Activated CD4-positive, CD25-positive, alpha-beta regulatory T cell treated with anti-CD3 and anti-CD28 coated beads, Interleukin-2, amount 50 U/mL, for 16 hours (primary cell): ENCODE measurements at places on chromosomes 11 and 22.

- no peak for DNase-seq
These were observed 10.9 kb upstream of the TNNT3 start for GRCh38 chr11:1908618-1909017.

DNA sequence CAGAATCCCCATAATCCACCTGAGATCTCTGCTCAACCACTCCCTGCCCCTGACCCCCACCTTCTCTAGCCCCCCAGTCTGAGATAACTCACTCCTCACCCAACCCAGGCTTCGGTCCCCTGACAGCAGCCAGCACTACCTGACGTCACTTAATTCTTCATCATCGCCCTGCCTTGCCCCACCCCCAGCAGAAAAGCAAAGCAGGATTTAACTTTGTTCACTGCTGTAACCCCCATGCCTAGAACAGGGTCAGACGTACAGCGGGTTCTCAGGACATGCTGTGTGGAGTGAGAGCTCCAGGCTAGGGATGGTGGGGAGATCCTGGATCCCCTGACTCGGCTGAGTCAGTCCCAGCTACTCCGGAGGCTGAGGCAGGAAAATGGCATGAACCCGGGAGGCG, 45.8 kb downstream of the ELFN2 start:
- DNase-seq, result no peak

DNA sequence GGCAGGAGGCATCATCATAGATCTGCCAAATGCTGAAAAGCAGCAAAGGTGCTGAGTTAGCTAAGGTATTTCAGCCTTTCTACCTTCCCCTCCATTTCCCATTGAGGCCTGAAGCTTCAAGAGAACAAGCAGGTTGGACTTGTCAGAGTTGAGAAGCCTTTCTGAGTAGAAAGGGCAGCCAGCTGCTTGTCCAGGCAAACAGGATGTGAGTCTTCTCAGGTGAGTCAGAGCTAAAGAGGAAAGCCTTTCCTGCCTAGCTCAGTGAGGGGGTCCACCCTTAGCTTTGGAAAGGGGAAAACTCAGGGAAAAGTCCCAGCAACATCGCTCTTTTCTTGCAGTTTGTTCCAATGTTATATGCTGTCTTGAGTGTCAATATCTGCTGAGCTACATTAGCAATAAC, 13.2 kb upstream of the MPZL2 start:
- DNase-seq, result no peak

DNA sequence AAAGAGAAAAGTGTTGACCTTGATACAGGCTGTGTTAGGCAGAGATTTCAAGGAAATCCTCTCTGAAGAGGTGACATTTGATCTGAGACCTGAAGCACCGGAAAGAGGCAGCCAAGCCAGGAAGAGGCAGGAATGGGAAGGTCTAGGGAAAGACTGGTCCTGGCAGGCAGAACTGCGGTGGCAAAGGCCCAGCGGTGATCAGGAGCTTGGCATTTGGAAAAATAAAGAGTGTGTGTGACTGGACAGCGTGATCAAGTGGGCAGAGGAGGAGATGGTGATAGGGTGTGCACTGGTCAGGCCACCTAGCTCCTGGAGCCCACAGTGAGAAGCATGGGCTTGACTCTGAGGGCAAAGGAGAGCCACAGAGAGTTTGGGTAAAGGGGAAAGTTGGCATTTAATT, 27.2 kb upstream of the GAB4 start:
- DNase-seq, result no peak

DNA sequence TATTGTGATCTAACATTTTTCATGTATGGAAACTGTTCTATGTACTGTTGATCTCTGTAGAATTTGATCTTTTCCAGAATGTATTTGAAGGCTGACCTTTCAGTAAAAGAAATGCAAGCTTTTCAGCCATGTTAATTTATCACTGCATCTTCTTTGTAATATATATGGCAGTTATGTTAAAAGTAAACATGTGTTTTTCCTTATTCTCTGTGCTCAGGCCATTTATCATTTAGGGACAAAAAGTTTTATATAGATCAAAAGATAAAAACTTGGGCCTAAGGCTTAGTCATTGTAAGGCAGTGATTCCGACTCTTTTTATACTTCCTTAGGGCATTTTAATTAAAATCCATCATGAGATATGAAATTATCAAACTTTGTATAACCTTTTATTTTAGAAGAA, 48.7 kb downstream of the KDM2A start:
- no peak for DNase-seq

DNA sequence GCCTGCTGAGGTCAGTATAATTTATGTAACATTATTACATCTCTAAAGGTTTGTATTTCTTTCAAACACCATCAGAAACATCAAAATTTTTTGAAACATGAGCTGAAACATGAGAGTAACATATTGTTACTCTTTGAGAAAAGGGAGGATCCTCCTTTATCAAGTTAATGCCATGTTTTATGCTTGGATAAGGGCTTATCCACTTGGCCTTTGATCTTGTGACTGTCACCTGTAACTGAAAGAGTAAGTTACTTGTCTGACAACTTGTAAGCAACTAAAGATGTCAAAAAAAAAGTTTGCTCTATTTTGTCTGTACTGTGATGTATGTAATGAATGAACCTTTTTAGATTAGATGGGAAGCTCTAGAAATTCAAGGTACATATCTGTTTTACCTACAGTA, 59.6 kb downstream of the FAR1 start:
- no peak for DNase-seq

- no peak for DNase-seq
These were observed 28.6 kb downstream of the VPS37C start for GRCh38 chr11:61132646-61133045.

DNA sequence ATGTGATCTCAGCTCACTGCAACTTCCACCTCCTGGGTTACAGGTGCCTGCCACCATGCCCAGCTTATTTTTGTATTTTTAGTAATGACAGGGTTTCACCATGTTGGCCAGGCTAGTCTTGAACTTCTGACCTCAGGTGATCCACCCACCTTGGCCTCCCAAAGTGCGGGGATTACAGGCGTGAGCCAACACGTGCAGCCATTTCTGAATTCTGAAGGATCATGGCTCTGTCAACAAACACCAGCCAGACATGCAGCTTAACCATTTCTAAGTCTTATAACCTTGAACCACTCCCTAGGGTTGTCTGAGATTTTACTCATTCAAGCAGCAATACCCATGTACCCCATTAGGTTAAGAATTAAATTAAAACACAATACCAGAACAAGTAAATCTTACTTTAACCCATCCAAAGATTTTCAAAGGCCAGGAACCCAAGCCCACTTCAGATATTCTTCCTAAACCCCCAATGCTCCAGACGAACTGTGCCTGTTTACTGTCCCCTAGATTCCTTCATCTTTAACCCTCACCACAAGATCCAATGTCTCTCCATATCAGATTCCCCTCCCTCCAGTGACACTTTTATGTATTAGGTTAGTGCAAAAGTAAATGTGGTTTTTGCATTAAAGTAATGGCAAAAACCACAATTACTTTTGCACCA, 4.0 kb downstream of the RPS13 start:
- DNase-seq, result no peak

- no peak for DNase-seq
These were observed 2.1 kb upstream of the PTPRCAP start for GRCh38 chr11:67439321-67440228.

GRCh38 chr22:45579806-45580725, 77.4 kb downstream of the FBLN1 start:
- DNase-seq, result no peak

GRCh38 chr22:31866918-31867317, 77.4 kb upstream of the YWHAH start:
- no peak for DNase-seq

GRCh38 chr11:16603245-16603644, 135.2 kb upstream of the C11orf58 start:
- DNase-seq, result no peak

DNA sequence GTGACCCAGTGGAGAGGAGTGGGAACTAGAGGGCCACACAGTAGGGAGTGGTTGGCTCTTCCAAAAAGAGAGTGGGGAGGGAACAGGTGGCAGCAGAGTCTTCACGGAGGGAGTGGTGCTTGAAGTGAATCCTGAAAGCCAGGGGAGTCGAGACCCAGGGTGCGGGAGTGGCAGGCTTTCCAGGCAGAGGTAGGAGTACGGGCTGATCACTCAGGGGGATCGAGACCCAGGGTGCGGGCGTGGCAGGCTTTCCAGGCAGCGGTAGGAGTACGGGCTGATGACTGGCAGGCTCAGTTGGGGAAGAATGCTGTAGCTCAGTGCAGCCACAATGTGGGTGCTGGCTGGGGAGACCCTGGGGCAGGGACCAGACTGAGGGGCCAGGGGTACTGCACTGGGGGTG, 148.2 kb downstream of the TBC1D22A start:
- no peak for DNase-seq

- no peak for DNase-seq
These were observed 400.0 kb downstream of the LARGE1 start for GRCh38 chr22:33519974-33520903.

DNA sequence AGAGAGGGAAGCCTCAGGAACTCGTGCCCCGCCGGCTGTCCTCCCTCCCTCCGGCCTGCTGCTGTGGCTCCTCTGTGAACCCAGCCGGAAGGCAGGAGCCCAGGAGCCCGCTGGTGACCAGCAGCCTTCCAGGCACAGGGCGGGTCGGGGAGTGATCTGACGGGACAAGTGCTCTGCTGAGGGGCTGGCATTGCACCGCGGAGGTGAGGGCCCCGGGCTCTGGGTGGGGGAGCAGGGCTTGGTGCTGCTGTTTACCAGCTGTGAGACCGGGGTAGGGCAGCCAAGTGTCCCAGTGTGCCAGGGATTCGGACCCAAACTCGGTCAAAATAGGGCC, 53.3 kb downstream of the FLRT1 start:
- no peak for DNase-seq

DNA sequence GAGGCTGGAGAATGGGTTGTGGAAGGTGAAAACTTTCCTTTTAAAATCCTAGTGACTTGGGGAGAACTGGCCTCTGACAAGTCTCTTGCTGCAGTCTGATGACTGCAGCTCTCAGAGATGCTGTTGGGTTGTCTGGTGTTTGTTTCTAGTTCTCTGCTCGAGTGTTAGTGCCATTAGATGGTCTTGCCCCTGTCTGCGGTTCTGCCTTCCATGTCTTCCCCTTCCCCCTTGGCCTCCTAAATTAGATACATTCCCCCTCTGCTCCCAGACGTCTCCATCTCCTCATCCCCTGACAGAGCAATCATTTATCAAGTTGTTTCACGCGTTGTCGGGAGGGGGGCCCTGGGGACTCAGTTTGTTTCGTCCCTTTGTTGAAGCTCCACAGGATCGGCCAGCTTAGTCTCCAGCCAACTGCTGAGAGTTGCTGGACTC, 67.7 kb downstream of the CECR2 start:
- DNase-seq, result no peak

GRCh38 chr22:46055181-46055875, 78.4 kb upstream of the WNT7B start:
- DNase-seq, result no peak

GRCh38 chr11:68904248-68904847, 657 bp downstream of the IGHMBP2 start:
- no peak for DNase-seq

- no peak for DNase-seq
These were observed 1.1 kb downstream of the TBCEL start for GRCh38 chr11:121024989-121025388.

GRCh38 chr11:62295504-62295903, 3.4 kb downstream of the SCGB1D4 start:
- no peak for DNase-seq

- no peak for DNase-seq
These were observed 72.4 kb downstream of the KIAA1671 start for GRCh38 chr22:25024895-25025294.

GRCh38 chr11:120622189-120622875, 110.8 kb downstream of the GRIK4 start:
- DNase-seq, result no peak

GRCh38 chr22:42179616-42180015, 49.0 kb upstream of the CYP2D6 start:
- no peak for DNase-seq

- DNase-seq, result no peak
These were observed at the start of gene NLRP6 for GRCh38 chr11:278001-278951. Gene NLRP6, plus strand, starts transcription at chr11:278407. Its CDS starts 163 bp downstream, at chr11:278570.

DNA sequence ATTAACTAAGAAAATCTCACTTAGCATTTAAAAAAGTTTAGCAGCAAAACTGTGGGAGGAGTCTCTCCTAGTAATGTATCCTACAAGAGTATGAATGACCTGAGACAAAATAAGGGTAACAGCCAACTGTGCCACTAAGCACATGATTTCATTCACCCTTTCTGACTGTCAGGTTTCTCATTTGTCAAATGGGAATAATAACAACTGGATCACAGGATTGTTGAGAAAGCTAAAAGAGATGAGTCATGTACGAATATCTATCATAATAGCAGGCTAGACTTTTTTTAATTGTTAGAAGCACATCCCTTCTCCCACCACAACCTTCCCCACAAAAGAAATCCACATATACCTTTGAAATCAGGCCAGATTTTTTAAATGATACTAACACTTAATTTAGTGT, 39.5 kb downstream of the MTMR2 start:
- no peak for DNase-seq

DNA sequence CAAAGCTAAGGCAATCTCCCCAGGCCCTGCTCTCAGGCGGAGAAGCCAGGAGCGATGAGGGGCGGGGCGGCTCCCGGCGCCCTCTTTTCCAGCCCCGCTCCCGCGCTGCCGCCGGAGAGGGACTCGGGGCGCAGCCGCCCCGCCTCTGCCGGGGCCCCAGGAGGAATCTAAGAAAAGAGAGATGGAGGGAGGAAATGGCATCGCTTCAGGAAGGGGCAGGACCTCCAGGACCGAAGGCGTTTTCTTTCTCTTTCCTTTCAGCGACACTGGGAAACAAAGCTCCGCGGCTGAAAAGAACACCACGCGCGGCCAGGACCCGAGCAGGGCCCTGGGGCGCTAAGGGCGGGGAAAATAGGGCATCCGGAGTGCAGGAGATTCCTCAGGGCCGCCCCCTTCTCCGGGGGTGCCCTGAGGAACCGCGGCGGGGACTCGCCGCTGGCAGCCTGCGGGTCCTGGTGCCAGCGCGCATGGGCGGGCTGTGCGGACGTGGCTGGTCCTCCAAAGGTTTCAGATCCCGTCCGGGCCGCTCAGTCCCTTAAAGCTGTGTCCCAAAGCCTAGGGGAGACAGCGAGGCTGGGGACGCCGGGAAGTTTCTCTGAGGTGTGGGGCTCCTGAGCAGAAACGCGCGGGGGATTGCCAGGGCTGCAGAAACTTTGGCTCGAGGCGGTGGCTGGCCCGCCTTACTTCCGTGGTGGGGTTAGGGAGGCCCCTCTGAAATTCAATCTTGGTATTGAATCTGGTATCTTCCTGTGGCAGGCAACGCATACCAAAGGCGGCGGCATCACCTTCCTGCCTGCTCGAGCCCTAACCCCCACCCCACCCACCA, 2.8 kb upstream of the BSX start:
- DNase-seq, result no peak

- no peak for DNase-seq
These were observed 23.4 kb upstream of the CLNS1A start for GRCh38 chr11:77660947-77661346.

GRCh38 chr11:113675003-113675561, 31.0 kb downstream of the TMPRSS5 start:
- no peak for DNase-seq

GRCh38 chr22:45531441-45532234, 29.0 kb downstream of the FBLN1 start:
- no peak for DNase-seq

DNA sequence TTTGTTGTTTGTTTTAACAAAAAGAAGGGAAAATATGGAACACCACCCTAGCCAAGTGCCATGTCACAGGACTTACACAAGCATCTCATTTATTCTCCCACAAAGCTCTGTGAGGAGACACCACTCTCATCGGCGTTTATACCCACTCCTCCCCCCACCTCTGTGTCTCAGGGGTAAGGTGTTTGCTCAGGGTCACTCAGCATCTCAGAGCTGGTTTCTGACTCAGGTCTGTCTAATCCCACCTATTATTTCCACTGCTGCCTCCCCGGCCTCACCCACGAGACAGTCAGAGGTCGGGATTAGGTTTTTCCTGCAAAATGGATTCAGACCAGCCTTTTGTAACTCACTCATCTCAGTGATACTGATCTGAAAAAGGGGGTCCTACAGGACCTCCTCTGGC, 786.0 kb downstream of the OPCML start:
- DNase-seq, result no peak
